ENCODE measurements at places on chromosomes 4 and X.

GRCh38 chr4:39308611-39309010 is 57.6 kb downstream of the RFC1 start:
- DNase-seq: no peak

DNA sequence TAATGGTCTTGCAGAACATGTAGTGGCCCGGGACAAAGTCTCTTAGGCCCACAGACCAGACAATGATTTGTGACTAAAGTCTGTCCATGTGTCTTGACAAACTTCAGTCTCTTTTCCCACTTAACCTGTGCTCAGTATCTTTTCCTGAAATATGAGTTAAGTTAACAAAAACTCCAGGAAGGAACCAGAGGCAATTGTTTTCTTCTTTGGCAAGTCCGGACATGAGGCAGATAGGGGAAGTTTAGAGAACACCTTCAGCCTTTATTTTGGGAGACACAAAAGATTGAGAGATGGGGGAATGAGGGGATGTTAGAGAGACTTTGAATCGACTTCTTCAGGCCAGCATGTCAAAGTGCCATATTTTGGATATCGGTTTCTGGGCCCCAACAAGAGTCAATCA is 80.2 kb upstream of the FRMPD4 start:
- no peak for DNase-seq

- no peak for DNase-seq
Observed at GRCh38 chr4:121822796-121823504, 733 bp downstream of the CCNA2 start.

- DNase-seq: no peak
Observed at GRCh38 chrX:123170546-123170945, 13.5 kb upstream of the GRIA3 start.

GRCh38 chr4:61619528-61619927 is 419.4 kb downstream of the ADGRL3 start:
- no peak for DNase-seq

DNA sequence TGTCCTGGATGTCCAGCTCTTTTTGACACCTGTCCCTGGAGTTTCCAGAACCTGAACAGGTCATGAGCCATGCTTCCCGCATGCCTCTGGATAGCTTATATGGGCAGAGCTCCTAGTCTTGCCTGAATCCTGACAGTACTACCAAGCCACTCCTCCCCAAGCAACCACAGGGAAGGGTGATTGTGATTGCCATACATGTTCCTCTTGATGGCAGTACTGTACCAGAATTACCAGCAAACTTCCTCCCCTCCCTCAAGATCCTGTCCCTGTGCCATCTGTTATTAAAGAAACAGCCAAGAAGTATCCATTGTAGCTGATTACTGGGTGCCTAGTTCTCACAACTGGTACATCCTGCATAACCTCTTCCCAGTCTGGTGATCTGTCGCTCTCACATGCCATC is 264.3 kb upstream of the AGTR2 start:
- no peak for DNase-seq

GRCh38 chr4:15479089-15479912 is 9.6 kb downstream of the CC2D2A start:
- no peak for DNase-seq

DNA sequence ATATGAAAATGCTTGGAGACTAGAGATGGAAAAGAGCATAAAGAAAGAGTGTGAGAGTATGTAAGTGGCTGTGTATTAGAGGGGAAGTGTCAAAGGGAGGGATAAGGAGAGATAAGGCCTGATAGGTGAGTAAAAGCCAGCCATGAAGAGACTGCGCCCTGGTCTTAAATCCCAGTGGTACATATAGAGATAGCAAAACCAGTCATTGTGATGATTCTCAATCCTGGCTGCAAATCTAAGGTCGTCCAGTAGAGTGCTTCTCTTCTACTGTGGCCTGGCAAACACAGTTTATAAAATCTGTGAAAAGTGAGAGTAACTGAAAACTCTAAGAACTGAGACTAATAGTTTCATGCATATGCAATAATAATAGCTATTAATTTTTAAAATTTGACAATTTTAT is 86.9 kb downstream of the MAB21L2 start:
- no peak for DNase-seq

DNA sequence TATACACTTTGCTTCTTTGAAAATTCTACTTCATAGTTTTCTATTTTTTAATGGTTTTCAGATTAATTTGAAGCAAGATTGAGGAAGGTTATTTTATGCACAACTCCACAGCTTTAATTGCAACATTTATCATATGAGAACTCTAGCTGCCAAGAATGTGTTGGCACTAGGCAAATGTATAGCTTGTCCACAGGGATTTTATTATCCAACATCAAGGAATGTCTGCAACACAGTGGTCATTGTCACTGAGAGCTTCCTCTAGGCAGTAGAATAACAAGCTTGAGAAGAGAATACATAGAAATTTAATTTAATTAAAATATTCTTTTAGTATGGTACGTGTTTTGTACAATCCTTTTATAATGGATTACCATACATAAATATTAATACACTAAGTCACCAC is 1600.8 kb downstream of the ARAP2 start:
- no peak for DNase-seq

DNA sequence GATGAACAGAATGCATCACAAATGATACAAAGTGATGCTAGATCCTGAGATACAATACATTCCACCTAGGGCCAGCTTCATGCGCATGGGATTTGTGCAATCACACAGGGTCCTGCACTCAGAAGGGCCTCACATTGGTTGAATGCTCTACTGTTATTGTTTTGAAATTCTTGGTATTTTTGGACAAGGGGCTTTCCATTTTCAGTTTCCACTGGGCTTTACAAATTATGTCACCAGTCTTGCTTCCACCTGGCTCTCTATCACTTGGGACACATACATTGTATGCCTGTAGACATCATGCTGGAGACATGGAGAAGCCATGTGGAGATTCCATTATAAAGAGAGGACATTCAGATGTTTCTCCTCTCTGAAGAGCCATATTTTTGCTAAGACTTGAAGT is 155.8 kb downstream of the NAA11 start:
- no peak for DNase-seq

DNA sequence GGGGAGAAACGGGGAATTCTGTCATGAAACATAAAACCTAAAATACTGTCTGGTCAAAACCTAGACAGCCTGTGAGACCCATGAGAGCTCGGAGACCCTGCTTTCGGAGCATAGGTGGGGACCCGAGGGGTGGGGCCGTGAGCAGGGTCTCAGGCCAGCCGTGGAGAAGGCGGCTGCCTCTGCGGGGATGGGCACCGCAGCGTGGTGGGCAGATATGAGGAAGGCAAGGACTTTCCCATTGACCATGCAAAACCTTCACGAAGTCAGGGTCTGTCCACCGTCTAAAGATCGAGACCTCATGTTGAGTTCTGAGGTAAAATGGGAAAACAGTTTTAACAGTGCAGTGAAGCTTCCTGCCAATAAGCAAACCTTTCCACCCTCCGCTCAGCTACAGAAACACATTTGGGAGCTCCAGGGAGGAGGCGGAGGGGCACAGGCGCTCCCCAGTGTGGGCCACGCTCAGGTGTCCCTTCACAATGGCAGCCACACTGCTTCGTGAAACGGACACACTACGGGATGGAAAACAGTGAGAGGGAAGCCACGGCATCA is 74.4 kb downstream of the SORBS2 start:
- no peak for DNase-seq

DNA sequence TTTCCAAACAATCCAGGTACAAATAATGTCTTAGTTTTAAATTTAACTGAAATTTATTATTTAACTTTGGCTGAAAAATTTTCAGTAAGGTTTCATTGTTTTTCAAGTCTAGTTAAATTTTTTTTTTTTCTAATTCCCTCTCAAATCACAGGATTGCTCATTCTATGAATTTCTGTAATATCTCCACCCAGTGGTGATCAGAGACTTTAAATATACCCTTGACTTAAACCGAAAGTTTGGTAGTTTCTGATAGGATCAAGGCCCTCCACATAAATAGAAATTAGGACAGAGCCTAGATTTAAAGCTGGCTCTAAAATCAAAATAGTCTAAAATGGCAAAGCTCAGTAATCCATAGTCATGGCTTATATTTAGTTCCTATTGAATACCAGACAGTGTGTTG is 175.4 kb downstream of the TBCK start:
- no peak for DNase-seq

DNA sequence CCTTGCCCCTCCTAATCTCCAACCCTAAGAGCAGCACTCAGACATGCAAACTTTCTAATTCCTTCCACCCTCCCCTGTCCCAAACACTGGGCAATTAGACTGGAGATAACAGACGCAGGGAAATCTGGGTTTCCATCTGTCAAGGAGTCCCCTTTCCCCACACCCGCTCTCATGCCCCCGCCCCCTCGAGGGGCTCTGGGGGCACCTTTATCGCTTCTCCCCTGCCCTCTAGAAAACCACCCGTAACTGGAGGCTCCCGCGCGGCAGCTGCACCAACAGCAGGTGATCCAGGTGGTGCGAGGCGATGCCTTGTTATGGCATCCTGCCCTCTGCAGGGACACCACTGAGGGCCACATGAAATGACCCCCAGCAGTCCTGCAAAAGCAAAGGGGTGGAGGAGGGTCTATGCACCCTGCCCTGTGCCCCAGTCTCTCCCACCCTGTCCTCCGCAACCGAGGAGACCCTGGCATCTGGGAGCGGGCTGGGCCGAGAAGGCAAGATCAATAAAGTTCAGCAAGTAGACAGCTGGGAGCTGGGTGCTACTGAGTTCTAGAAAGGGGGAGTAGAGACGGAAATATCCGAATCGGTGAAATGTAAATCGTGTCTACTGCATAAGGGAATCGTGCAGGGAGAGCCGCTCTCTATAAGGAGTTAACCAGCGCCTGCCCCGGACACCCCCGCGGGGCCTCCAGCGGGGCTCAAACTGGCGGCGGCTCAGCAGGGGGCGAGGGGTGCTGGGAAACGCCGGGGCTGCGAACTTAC is 1.6 kb downstream of the KCTD8 start:
- no peak for DNase-seq

- DNase-seq: no peak
Observed at GRCh38 chr4:149897783-149898182, 82.1 kb upstream of the IQCM start.

- DNase-seq: no peak
Observed at GRCh38 chr4:100754751-100755150, 236.9 kb upstream of the EMCN start.

DNA sequence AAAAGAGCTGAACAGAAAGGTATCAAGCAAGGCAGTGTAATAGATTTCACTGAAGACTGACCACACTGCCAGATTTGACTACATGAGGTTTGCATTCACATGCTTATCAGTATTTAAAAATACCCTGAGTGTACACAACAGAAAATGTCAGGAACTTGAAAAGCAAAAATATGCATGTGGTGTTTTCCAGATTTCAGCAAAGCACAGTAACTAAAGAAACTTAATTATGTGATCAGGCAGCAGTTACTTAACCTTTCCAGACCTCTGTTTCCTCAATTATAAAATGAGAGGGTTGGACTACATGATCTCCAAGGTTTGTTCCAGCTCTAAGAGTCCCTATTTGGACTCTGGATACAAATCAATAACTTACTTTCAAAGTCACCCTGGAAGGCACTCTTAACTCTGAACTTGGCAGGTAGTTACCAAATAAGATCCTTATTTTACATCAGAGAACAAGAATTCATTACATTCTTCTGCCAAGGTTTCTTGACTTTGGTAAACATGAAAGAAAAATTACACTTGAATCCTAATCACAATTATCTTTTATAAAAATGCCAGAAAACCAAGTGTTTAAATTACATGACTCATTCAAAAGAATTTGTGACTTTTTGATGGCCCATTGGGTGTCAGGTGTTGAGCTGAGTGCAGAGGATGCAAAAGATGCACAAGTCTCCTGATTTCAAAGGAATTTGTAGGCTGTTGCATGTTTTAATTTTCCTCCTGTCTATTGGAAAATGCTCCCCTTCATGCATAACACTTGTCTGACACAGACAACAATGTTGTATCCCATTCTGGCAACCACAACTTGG is 241.6 kb downstream of the MGST2 start:
- DNase-seq: no peak

DNA sequence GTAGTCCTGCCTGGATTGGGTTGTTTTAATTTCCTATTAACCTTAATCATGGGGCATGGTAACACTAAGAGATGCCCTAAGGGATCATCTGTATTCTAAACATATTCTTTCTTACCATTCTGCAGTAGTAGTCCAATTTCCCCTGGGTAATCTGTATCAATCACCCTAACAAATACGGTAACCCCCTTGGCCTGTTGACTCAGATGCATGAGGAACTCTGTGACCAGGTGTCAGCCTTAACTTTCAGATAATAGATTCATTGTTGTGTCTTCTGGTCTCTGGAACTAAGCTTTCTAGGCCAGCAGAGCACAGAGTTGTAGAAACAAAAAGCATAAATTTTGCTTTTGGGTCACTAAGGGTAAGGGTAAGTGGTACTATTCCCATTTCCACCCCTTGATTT is 13.1 kb upstream of the BANK1 start:
- no peak for DNase-seq

DNA sequence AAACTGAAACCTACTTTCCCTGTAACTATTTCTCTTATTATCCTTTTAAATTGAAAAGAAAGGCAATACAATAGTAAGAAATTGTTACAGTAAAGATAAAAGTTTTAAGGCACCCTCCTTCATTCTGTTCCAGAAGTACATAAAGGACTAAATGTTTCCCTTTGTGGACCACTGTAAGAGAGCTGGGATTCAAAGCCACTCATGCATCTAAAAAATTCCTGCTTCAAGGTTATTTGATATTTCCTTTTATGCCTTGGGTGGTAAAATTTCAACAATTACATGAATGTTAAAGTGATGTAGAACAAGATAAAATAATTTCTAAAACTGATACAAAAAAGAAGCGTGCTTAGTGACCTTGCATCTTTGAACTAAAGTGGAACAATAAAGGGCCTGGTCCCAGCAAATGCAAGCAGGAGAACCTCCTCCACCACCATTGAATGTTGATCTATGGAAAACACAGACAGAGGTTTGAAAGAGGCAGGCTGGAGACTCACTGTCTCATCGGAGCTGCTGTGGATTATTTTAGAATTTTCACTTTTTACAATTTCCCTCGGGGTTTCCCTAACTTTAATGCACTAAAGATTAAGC is 42.3 kb upstream of the PRSS12 start:
- DNase-seq: no peak

- DNase-seq: no peak
Observed at GRCh38 chr4:2011583-2011982, 2.8 kb upstream of the NELFA start.

- DNase-seq: no peak
Observed at GRCh38 chrX:40685362-40685918, 38.1 kb upstream of the CXorf38 start.

DNA sequence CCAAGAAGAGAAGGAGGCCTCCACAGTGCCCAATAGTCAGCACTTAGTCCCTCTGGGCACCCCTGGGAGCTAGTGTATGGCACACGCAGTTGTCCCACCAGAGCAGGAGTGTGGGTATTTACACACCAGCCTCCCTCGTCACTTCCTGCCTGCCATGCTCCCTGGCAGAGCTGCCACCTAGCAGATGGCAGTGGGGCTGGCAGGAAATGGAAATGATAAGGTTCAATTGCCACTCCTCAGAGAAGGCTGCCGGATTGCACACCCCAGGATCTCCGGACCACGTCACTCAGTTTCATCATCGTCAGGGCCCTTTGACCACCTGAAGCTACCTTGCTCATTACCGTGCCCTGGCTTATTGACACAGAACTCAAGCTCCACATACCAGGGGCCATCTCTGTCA is 173.3 kb upstream of the PSAPL1 start:
- no peak for DNase-seq

Data from activated CD8-positive, alpha-beta memory T cell treated with anti-CD3 and anti-CD28 coated beads for 1 hour (primary cell).